ENCODE measurements at places on chromosomes 1 and 21.

DNA sequence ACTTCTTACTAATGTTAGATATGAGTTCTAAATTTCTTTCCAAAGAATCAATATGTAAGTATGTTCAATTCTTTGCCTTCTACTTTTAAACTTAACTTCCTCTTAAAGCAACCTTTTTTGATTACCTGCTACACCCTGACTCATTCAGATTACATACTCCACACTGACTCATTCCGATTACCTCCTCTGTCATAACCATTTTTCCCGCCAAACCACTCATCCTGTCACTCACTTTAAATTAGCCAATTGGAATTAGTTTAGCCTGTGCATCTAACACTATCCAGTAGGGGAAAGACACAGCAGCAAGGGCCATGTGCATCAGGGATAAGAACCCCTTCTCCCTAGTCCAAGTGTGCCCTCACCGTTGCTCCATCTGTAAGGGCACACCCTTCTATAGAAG is 815.5 kb downstream of the BRINP3 start:
- DNase-seq: no peak

GRCh38 chr1:245590726-245591125 is 435.9 kb downstream of the KIF26B start:
- no peak for DNase-seq

DNA sequence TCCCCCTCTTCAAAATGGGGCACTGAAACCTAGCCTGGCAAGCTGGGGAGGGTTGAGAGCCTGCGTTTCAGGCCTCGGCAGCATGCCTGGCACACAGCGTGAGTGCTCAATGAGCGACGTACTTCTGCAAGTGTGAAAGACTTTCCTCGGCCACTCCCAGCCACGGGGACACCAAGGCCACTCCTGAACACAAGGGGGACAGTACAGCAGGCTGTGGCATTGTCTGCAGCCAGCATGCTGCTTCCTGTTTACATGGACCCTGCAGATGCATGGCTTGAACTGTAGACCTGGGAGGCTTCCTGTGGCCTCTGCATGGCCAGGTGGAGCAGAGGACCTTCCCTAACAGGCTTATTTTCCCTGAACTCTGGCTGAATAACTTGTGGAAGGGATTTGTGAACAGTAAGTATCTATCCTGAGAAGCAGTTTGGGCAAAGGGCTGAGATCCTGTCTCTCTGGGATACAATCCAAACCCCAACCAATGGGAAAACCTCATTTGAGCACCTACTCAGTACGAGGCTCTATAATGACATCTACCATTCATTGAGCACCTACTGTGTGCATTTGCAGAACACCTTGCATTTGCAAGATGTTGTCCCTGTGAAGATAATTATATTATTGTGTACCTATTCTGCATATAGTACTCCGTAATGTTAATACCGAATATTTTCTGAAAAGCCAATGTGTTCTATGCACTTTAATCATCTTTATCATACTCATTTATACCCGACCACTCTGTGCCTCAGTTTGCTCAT is 9.9 kb upstream of the HSPG2 start:
- DNase-seq: no peak

GRCh38 chr1:181104790-181105133 is 16.3 kb downstream of the IER5 start:
- no peak for DNase-seq
